ENCODE measurements at places on chromosomes 6 and 20.

DNA sequence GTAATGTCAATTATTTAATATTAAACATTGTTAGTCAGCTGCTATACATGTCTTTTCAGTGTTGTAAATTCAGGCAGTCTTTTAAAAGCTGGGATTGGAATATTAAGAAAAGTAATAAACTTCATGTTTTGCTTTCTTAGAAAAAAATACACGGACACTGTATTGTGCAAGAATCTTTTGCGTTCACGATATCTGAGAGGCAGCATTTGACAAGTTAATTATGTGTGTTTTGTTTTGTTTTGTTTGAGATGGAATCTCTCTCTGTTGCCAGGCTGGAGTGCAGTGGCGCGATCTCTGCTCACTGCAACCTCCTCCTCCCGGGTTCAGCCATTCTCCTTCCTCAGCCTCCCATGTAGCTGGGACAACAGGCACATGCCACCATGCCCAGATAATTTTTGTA is 1661.3 kb downstream of the HACE1 start:
- DNase-seq, result no peak

GRCh38 chr6:30150671-30151395 is 10.2 kb downstream of the TRIM10 start:
- no peak for DNase-seq

- DNase-seq, result no peak
Observed at GRCh38 chr6:157800420-157801237, 22.4 kb upstream of the SNX9 start.

DNA sequence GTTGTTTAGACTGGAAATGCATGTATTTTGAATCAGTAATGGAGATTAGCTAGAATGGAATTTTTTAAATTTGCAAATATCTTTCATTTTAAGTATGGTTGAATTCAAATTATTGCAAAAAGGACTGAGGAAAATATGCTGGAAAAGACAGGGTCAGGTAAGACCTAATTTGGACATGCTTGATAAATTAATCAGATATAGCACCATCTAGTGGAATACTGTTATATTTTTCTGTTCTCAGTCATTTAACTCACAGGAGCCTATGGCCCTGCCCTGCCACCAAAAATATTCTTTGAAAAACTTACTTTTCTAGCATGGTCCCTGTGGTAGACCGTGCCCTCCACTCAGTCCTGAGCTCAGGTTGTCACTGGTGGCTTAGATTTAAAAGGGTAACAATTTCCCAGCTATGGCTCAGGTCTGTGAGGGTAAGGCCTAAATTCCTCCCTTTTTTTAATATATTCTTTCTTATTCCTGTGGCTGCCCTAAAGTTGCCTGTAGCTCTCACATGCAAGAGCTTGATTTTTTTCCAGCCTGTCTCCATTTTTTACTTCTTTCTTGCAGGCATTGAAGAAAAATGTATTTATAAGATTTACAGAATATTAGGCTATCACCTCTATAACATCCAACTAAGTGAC is 25.3 kb upstream of the KIAA1586 start:
- no peak for DNase-seq

DNA sequence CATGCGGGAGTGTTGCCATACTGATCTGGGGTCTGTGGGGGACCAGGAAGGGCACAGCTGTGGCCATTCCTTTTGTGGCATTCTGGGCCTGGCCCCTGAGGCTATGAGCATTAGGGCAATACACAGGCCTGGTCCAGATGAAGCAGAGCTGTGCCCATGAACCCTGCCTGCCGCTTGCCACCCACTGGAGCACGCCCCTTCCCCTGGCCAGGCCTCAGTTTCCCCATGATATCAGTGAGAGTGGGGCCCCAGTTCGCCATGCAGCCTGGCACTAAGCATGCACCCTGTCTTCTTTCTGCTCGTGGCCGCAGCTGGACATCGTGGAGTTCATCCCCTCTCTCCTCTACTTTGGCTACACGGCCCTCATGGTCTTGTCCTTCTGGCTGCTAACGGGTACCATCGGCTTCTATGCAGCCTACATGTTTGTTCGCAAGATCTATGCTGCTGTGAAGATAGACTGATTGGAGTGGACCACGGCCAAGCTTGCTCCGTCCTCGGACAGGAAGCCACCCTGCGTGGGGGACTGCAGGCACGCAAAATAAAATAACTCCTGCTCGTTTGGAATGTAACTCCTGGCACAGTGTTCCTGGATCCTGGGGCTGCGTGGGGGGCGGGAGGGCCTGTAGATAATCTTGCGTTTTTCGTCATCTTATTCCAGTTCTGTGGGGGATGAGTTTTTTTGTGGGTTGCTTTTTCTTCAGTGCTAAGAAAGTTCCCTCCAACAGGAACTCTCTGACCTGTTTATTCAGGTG is 42.4 kb downstream of the PLAGL2 start:
- DNase-seq, result no peak

GRCh38 chr20:46764068-46764467 is 54.6 kb downstream of the SLC2A10 start:
- no peak for DNase-seq

DNA sequence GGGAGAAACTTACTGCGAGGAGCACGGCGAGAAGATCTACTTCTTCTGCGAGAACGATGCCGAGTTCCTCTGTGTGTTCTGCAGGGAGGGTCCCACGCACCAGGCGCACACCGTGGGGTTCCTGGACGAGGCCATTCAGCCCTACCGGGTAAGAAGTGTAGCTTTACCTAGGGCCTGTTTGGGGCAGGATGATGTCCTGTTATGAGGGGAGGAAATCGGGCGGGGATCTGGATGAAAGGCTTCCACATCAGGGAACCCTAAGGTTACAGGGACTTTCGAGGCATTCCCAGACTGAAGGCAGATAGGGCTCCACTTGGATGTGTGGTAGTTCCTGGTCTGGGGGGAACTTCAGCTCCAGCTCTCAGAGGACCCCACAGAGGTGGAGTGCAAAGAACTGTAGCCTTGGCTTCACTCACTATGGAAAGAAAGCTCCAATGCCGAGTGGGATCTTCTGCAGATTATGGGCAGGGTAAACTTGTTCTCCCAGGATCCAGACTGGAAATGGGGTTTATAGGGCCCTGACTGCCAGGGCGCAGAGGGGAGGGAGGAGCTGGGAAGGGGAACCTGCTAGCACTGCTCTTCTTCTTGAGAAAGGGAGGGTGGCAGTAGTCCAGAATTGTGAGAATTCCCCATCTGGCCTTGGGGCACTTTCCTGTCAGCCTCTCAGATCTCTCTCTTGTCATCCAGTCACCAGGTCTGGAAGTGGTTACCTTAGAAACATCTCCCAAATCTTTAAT is 740 bp downstream of the TRIM15 start:
- DNase-seq, result no peak

DNA sequence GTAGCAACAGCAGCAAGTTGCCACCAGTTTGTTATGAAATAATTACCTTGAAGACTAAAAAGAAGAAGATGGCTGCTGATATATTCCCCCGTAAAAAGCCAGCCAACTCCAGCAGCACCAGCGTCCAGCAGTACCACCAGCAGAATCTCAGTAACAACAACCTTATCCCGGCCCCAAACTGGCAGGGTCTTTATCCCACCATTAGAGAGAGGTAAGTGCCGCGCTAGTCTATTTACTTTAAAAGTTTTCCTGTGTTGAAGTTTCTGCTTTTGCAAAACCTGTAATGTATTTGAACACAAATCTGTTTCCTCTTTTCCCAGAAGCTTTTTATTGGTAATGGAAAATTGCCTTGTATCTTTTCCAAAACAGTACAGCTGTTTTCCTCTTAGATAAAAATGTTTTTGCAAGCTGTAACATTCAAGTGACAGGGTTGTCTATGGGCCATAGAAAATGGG is 725 bp downstream of the BTBD3 start:
- no peak for DNase-seq

GRCh38 chr6:32462609-32463008 is 22.9 kb downstream of the HLA-DRA start:
- no peak for DNase-seq

DNA sequence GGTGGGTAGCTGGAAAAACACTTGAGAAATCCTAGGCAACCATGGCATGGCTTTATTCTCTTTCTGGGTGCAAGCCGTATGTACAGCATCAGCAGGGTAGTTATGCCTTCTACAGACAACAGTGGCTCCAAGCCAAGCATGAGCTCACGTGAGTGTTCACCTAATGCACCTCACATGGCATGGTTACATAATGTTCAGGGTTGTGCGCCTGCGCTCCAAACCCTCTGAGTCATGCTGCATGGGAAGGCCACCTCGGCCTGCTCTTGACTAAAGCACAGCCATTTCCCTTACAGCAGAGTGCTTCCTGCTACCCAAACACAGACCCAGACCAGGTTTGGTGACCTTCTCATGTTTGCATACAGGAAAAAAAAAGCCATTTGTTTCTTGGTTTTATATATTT is 96.2 kb downstream of the VIP start:
- DNase-seq, result no peak

- DNase-seq, result no peak
Observed at GRCh38 chr6:85680388-85680787, 37.7 kb upstream of the SYNCRIP start.

DNA sequence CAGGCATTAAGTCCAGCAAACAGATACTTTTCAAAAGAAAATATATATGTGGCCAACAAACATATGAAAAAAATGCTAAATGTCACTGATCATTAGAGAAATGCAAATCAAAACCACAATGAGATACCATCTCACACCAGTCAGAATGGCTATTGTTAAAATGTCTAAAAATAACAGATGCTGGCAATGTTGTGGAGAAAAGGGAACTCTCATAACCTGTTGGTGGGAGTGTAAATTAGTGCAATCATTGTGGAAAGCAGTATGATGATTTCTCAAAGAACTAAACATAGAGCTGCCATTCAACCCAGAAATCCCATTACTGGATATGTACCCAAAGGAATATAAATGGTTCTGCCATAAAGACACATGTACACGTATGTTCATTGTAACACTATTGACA is 20.6 kb downstream of the KCNQ5 start:
- DNase-seq, result no peak

- no peak for DNase-seq
Observed at GRCh38 chr6:170305805-170306323, 694 bp upstream of the FAM120B start.

- no peak for DNase-seq
Observed at GRCh38 chr6:139380611-139381010, 6.2 kb upstream of the CITED2 start.

DNA sequence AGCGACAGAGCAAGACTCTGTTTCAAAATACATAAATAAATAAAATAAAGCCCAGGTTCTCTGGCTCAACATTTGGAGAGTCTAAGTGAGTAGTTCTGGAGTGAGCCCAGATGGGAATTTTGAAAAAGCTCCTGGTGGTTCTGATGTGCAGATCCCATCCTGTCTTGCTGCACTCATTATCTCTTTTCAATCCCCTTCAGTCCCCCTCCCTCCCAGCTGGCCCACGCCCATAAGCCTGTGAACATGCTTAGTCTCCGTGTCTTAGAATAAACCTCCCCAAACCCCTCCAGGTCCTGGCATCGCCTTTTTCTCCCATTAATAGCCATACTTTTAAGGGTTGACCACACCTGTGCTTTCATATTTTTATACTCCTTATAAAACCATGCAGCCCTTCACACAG is 19.4 kb upstream of the TULP1 start:
- no peak for DNase-seq

DNA sequence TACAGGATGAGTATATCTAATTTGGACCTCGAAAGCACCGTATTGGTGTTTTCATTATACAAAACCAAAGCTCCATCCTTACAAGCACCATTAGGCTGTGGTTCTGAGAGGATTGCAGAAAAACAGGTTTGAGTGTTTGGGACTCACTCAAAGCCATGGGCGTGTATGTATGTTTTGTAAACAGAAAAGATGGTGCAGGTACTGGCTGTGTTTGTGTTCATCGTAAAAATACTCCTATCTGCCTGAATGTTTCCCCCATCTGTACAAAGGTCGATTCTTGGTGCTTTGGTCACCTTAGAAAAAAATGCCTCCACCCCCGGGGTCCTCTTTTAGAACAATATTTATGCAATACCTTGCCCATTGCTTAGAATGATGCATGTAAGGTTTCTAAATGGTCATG is 286.6 kb downstream of the TSHZ2 start:
- DNase-seq, result no peak

- no peak for DNase-seq
Observed at GRCh38 chr6:166618866-166619761, 7.9 kb downstream of the RPS6KA2 start.

Data from stimulated activated CD8-positive, alpha-beta memory T cell treated with anti-CD3 and anti-CD28 coated beads, Interleukin-4, amount 100 ng/mL, for 1 hour (primary cell).